ENCODE measurements at places on chromosomes 6 and 20.

DNA sequence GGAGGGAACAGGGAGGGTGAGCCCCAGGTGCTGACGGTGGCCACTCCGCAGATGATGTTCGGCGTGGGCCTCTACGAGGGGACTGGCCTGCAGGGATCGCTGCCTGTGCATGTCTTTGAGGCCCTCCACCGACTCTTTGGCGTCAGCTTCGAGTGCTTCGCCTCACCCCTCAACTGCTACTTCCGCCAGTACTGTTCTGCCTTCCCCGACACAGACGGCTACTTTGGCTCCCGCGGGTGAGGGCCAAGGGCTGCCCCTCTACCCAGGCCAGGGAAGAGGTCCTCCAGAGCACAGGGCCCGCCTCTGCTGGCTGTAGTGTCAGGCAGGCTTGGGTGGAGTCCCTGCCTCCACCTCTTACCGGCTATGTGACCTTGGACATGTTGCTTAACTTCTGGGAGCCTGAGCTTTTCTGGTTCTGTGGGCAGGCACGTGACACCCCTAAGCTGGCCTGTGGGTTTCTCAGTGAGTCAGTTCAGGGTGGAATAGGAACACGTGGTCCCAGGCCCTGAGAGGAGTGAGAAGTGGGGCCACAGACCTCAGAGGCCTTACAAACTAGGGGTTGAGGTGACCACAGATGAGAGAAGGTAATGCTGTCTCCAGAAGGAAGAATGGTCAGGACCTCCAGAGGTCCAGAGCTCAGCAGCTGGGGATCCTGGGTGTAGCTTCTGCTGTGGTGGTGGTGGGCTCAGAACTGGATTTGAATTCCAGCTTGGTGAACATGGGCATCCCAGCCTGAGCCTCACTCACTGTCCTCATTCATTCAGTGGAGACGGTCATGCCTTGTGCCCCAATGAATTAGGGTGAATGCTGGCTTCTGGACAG, 11.9 kb downstream of the PCIF1 start:
- DNase-seq: no peak

DNA sequence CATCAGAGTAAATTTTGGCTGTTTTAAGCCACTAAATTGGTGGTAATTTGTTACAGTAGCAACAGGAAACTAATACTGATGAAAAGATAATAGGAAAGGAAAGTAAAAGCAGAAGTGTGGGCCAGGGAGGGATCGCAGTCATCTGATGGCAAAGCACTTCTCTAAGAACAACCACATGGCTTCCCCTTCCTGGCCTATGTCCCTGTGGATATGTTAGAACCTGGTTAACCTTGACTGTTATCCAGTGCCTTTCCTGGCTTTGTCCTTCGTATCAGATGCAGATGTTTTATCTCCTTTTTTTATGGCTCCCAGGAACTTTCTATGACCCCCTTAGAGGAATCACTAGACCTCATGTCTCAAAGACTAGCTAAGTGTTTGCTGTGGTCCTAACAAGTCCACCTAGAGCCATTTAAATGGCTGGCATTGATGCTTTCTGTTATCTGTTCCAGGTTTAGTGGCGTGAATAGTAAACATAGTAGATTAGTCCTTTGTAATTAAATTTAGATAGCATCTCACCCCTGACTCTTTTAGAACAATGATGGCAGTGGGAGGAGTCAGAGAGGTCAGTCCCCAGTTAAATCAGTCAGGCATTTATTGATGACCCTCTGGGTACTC, 79.2 kb upstream of the PHACTR2 start:
- no peak for DNase-seq

DNA sequence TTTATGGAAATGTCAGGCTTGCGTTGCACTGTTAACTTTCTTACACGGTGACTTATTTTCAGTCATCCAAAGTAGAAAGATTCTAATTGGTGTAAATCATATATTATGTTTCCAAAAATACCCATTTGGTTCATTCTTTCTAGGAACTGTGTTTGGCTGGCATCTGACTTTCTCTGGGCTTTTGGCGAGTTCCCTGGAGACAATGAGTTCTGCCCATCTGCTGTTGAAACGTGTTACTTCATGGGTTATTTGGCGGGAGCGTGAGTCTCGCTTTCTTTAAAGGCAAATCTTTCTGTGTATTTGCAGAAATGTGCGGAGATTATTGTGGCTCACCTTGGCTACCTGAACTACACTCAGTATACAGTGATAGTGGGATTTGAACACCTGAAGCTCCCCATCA, 29.5 kb downstream of the TMEM181 start:
- DNase-seq: no peak

- no peak for DNase-seq
These were observed 230.9 kb downstream of the SYNDIG1 start for GRCh38 chr20:24700166-24700860.

DNA sequence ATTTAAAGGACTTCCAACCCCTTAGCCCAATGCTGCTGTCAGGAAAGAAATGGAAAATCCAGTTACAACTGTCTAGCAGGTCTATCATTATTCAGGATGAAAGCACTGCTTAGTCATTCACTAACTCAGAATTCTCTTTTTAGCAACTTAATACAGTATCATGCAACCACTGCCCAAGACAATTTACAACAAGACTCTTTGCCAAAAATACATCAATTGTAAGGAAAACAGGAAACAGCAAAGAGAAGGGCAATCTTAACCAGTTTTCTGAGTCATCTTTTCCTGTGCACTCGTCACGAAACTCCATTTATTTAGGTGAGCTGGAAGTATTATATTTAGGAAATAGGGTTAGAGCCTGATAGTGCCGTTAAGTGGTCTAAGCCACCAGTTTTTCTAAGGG, 1197.7 kb upstream of the CITED2 start:
- DNase-seq: no peak

GRCh38 chr6:90098001-90098531, 198.6 kb downstream of the BACH2 start:
- DNase-seq: peak; percentile 57

- no peak for DNase-seq
These were observed 283.9 kb downstream of the CDH4 start for GRCh38 chr20:61535956-61536355.

DNA sequence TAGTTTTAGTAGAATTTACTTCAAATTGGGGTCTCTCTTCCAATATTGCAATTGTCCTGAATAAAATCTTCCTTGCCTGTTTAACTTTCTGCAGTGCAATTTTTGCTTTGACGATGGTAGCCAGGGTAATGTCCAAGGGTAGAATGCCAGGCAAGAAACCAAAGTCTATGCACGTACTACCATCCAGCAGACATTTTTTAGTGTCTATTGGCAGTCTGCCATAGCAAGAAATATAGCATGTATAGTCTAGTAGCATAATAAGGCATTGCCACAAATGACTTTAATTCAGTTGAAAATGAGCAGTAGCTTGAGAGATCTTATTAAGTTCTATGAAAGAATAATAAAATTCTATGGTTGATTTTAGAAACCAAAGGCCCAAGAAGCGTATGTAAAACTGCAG, 62.3 kb upstream of the KCNQ5 start:
- DNase-seq: no peak

GRCh38 chr6:113707194-113707593, 150.0 kb upstream of the MARCKS start:
- no peak for DNase-seq

DNA sequence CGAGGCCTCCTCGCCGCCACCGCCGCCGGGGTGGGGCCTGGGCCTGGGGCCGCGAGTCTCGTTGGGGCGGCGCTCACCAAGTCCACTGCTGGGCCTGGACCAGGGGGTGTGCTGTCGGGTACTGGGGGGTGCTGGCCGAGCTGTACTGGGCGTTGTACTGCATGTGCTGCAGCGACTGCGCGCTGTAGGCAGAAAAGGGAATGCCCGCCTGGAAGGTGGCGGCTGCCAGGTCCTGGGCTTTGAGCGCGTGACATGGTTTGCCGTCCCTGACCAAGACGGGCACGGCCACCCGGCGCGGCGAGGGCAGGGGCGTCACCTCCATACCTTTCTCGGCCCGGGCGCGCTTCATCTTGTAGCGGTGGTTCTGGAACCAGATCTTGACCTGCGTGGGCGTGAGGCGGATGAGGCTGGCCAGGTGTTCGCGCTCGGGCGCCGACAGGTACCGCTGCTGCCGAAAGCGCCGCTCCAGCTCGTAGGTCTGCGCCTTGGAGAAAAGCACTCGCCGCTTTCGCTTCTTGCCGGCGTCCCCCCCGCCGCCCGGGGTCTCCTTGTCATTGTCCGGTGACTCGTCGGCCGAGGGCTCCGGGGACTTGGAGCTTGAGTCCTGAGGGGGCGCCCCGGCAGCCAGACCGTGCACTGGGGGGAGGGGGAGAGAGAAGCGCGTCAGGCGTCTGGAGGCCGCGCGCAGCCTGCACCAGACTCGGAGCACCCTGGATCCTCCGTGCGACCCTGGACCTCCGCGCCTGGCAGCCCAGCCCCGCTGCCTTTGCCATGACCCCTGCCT, 1.8 kb downstream of the NKX2-2 start:
- DNase-seq: no peak

DNA sequence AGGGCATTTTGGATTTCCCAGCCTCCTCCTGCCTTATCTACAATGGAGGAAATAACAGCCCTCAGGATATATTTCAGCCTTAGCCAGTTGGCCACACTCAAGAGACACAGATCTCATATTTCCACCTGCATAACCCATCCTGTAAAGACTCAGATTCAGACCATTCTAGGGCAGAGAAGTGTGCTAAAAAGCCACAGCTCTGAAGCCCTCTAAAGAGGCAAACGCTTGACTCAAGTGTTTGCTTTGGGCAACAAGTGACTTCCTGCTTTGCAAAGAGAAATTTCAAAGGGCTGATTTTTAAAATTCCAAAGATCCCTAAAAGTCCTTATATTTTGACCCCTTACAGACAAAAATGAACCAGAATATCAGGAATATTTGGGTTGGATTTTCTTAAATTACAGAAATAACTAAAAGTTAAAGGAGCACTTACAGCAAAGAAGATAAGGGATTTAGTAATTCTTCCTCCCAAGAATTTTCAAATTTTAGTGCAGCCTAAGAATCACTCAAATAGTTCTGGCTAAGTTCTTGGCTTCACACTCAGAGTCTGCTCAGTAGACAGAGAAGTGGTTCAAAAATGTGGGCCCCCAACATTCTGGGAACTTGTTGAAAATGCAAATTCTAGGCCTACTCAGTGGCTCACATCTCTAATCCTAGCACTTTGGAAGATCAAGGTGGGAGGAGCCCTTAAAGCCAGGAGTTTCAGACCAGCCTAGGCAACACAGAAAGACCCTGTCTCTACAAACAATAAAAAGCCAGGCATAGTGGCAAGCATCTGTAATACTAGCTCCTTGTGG, 18.9 kb upstream of the ADGRF5 start:
- no peak for DNase-seq

DNA sequence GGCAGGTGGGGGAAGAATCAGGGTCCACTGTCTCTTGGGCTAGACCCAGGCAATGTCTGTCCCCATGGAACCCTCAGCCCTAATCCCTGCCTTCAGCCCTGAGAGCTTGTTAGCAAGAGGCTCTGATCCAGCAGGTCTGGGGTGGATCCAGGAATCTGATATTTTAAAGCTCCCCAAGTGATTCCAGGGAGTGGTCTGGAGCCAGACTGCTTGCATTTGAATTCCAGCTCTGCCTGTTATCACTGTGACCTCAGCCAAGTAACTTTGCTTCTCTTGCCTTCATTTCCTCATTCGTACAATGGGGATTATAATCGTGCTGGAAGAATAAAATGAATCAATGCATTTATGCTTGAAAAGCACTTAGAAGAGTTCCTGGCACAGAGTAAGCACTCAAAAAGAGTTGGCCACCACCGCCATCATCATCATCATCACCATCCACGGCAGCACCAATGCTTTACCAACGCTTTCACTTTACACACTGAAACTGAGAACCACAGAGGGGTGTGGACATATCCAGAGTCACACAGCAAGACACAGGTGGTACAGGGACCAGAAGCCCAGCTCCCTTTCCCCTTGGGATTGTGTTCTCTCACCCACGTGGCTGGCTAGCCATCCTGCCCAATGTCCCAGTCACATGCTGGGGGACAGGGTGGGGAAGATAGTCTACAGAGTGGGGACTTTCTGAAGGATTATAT, 75.7 kb upstream of the RALY start:
- DNase-seq: no peak

- no peak for DNase-seq
These were observed 38.6 kb downstream of the ZHX3 start for GRCh38 chr20:41278936-41279335.

DNA sequence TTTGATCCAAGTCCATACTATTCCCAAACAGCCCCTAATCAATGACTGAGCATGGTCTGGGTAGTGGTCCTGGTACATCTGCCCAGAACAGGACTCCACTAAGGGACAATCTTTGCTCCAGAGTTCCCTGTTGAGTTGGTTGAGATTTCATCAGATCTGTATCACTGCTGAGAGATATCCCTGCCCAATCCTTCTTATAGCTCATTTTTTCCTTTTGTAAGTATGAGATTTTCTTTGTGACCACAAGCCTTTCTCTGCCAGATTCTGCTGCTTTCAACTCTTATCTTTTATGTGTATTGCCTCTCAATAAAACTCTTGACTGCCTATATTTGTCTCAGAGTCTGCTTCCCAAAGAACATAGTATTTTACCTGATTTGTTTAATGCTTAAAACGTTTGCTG, 46.2 kb upstream of the LAMA2 start:
- no peak for DNase-seq

DNA sequence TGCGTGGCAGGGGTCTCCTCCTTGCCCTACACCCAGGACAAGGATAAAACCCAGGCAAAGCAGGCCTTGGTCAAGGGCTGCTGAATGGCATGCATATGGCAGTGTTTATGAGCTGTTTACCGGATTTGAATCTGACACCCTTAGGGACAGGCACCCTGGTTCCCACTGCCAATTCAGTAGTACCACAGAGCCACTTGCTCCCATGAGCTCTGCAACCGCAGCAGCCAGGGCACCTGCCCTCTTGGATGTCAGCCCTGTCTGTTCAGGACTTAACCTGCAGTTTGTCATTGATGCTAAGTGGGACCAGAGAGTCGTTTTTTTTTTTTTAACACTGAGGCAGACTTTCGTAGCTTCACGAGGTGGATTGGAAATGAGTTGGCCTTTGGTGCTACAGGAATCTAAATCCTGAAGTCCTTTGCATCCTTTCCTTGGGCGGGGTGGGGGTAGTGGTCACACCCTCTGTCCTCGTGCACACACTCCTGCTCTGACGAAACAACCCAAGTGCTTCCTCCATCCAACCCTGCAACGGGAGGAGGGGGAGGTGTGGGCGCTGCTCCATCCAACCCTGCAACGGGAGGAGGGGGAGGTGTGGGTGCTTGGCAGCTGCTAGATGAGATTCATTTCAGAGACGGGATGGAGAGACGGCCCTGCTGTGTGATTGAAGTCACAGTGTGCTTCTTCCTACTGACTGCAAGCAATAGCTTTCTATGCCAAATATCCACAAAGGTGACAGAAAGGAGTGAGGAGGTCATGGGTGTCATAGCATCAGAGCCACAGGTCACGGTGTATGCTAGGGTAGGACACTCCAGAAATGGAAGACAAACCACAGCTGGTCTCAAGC, 166.5 kb downstream of the SMOC2 start:
- no peak for DNase-seq

DNA sequence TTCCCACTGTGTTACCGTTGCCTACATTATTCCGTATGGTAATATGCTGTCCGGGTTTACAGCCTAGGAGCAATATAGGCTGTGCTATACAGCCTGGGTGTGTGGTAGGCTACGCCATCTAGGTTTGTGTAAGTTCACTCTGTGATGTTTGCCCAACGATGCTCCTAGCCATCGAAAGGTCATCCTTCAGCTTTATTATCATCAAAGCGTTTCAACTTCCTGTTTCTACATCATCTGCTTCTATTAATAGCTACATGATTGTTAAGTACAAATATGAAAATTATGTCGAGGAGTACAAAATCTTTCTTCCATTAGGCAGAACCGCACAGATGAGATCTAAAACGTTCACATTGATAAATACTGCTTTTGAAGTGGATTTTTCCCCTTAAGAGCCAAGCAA, 69.9 kb downstream of the PPP1R14C start:
- DNase-seq: no peak

- DNase-seq: no peak
These were observed 6.2 kb downstream of the DXO start for GRCh38 chr6:31965700-31966099.
